ENCODE measurements at places on chromosomes 4 and X.

DNA sequence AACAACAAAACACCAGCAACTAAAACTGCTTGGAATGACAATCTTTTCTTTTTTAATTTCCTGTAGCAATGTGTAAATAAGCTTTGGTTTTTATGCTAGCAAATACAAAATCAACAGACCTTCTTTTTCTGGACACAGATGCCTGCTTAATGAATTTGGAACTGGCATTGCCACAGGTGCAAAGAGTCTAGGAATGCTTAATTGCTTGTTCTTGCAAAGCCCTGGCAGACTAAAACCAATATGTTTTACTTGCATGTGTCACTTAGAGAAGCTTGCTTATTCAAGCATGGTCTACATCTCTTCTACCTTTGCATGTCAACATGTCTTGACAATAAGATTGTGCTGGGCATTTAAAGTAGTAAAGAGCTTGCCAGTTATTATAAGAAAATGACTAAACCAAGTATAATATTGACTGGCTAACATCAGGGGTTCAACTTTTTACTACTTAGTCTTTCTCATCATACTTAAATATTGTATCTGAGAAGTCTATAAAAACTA lies 656.7 kb upstream of the NDST4 start:
- DNase-seq = no peak

GRCh38 chrX:41475191-41475590 lies 28.0 kb downstream of the NYX start:
- no peak for DNase-seq

- DNase-seq = no peak
Observed at GRCh38 chr4:13611283-13611842, 16.2 kb downstream of the BOD1L1 start.

- no peak for DNase-seq
Observed at GRCh38 chr4:174110180-174110579, 173.3 kb downstream of the FBXO8 start.

- no peak for DNase-seq
Observed at GRCh38 chr4:7519638-7520376, 85.1 kb upstream of the PSAPL1 start.

DNA sequence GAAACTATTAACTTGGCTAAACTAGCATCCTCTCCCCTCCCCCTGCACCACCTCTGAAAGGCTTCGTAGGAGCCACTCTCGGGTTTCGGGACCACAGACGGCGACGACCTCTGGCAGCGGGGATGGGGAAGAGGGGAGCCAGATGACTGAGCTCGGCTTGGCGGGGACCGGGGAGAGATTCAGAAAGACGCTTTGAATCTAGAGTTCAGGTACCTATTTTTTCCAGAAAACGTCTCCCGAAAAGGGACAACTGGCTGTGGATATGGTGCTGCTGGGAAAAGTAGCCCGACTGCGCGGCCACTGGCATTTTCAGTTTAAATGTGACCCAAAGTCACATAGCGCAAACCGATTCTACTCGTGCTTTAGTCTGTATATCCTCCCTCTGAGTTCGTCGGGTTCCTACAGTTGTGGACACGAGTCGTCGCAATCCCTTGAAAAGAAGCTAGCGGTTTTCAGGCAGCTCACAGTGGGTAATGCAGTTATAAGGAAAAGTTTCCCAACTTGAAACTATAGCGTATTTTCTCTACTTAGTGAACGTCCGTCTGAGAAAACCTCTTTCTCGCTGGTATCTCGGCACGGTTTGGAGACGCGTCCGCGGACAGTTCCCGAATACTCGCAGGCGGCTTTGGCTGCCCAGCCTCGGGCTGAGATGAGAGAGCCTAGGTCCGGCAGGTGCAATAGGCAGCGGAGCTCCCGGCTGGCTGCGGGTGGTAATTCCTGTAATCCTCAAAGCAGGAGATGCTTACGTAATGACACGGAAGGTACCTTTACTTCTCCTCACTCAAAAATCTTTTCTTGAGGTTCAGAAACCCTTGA lies 1.3 kb downstream of the PARM1 start:
- no peak for DNase-seq

GRCh38 chr4:143023239-143023918 lies 161.3 kb upstream of the USP38 start:
- DNase-seq = no peak

- no peak for DNase-seq
Observed at GRCh38 chrX:4830880-4831557, 1117.6 kb upstream of the PRKX start.

DNA sequence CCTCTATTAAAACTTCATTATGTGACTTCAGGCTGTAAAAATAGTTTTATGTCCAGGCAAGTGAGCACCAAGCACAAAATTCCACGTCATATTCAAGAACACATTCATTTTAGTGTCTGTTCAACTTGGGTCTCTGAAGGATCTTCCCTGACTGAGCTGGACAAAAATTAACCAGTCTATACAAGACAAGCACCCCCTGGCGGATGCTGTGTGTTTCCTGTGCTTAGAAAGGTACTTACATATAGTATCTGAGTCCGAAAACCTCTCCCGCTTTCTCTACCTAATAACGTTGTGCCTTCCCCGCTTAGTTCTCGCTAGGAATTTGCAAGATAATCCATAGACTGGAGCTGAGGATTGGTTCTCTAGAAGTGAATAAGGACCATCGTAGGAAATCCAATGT lies 2214.5 kb upstream of the TENM3 start:
- DNase-seq = no peak

DNA sequence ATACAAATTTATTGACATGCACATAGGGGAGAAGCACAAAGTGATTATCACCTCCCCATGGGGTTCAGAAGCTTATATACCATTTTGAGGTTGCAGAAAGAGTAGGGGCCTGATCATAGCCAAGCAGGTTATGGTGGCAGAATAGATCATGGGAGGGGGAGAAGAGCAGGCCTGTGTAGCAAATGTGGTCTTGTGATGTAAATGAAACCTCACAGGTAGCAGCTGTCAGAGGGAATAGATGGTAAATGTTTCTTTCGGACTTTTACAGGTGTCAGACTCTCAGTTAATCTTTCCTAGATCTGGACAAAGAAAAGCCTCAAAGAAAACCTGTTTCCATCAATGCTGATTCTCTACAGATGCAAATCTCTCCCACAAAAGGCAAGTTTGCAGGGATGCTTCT lies 84.4 kb downstream of the CFAP299 start:
- no peak for DNase-seq

GRCh38 chrX:134172588-134173259 lies 64.3 kb upstream of the CCDC160 start:
- DNase-seq = no peak

DNA sequence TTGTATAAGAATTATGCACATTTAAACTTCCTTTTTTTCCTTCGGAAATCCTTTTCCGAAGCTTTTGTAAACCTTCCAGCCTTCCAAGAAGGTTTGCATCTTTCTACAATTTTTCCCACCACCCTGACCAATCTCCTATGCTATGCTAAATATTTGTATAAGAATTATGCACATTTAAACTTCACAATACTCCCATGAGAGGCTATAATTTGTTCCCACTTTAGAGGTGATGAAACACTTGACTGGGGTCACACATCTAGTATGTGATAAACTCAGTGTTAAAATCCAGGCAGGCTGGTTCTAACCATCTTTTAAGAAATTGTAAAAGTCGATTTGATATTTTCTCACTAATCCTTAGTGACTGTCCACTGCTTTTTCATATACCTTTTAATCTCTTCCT lies 22.1 kb downstream of the NUDT6 start:
- no peak for DNase-seq

DNA sequence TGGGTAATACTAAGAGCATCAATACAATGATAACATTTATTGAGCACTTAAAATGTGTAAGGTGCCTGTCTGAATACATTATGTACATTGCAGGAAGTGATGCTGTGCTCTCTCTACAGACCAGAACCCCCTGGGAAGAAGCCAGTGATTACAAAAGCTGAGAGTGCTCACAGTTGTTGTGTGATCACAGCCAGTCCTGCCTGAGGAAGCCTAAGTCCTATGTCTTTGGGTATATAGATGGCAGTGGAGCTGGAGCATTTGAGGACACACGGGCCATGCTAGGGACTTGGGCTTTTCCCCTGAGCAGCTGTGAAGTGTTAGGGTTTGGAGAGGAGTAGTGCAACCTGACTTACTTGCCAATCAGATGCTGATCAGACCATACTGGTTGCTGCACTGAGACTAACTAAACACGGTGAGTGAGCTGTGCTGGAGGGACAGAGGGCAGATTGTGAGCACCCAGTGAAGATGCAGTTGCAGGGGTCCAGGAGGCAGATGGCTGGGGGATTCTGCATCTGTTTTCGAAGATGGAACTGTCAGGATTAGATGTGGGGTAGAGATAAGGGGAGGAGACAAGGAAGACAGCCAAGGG lies 60.8 kb upstream of the TBC1D14 start:
- DNase-seq = no peak
